ENCODE measurements at places on chromosomes 7 and 10.

DNA sequence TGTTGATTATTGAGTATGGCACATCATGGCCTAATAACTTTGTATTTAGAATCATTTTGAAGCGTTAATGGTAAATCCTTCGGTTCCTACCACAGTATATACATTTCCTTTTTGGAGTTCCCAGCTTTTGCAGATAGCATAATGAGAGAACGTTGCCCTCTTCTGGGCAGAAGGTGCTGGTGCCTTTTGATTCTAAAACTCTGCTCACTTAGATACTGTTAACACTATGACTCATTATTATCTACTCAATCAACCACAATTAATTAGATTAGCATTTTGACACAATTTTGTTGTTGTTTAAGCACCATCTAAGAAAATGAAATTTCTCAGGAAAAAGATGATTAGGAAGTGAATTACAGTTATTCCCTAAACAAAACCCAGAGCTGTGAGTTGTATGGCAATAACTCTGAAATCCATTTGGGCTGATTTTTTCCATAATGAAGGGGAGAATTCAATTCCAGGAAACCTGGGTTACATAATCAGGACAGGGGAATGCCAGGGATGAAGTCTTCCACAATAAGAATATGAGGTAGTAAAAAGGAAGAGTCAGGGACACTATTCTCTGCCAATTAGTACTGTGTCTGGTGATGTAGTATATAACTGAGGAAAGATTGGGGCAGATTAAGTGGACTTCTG is 11.5 kb upstream of the DLD start:
- no peak for DNase-seq

GRCh38 chr7:128137181-128137580 is 103.9 kb upstream of the LEP start:
- DNase-seq = no peak

DNA sequence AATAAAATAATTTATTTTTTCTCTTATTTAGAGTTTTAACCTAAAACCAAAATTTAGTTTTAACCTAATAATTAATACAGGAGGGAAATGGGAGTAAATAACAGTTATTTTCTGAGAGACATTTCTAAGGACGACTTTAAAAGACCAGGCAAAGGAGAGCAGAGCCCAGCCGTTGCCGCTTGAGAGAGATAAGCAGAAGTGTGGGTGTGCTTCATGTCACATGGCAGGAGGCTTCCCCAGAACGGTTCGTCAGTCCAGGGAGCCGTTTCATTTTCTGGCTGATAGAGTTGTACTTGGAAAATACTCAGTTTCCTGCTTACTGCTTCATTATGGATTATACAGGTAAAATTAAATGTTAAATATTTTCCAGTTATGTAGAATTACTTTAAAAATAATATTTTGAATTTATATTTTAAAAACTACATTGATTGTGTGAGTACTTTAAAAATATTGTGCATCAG is 61.4 kb downstream of the ST7 start:
- no peak for DNase-seq

- no peak for DNase-seq
Measured at GRCh38 chr7:95530881-95531280, 45.1 kb downstream of the ASB4 start.

DNA sequence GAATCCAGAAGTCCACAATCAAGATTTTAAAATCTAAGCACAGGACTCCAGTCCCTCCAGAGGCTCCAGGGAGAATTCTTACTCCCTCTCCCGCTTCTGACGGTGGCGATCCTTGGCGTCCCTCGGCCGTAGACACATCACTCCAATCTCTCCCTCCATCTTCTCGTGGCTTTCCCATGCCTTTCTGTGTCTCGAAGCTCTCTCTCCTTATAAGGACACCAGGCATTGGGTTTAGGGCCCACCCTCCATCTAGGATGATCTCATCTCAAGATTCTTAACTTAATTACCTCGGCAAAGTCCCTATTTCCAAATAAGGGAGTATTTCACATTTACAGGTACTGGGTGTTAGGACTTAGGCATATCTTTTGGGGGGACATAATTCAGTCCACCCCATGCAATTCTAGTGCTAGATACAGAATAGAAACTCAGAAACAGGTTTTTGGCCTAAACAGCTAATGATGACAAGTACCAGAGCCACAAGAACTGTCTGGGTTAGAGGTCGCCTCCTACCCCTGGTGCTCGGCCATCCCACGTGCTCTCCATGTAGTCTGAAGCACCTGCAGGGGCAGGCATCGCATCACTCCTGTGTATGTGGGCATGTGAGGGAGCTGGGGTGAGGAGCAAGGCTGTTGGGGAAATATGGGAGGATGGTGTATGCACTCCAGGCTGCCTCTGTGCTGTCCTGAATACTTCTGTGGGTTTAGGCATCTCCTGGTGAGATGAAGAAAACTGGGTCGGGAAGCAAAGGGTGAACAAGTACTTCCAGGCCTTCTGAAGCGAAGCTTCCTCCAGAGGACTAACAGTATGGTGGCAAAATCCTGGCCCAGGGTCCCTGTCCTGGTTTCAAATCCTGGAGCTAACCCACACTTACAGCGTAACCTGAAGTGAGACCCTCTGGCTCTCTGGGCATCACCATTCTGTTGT is 298.3 kb upstream of the ZMIZ1 start:
- DNase-seq = no peak

DNA sequence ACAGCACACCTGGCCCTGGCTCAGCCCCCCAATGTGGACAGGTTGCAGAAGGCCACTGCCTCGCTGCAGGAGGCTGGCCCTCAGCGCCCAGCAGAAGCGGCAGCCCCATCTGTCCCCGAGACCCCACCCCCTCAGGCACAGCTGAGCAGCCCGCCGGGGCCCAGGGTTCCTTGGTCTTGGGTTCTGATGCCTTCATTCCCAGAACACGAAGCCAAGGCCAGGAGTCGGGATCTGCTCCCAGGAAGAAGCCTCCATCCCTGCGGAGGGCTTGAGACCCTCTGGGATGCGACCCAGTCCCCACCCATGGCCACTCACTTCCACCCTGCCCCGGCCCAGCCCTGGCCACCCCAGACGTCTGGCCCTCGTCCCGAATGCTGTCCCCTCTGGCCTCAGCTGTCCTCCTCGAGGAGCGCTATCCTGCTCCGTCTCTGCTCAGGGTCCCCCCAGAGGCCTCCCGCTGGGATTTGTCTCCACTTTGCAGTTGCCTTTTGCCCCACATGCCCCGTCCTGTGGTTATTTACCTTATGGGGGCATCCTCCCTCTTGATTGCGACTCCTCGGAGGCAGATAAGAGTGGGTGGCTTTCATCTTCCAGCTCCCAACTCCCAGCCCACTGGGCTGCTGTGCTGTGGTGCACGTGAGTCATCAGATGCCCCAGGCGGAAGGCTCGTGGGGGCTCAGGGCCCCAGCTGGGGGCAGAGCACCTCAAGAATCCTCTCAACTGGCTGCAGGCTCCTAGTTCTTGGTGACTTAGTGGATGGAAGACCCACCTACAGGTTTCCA is 97.5 kb downstream of the MKI67 start:
- DNase-seq = peak; percentile 8

- DNase-seq = no peak
Measured at GRCh38 chr10:25455980-25456567, 281.3 kb downstream of the GPR158 start.

- no peak for DNase-seq
Measured at GRCh38 chr7:55288070-55288824, 76.9 kb upstream of the LANCL2 start.

GRCh38 chr7:41584746-41585145 is 118.1 kb downstream of the INHBA start:
- no peak for DNase-seq

DNA sequence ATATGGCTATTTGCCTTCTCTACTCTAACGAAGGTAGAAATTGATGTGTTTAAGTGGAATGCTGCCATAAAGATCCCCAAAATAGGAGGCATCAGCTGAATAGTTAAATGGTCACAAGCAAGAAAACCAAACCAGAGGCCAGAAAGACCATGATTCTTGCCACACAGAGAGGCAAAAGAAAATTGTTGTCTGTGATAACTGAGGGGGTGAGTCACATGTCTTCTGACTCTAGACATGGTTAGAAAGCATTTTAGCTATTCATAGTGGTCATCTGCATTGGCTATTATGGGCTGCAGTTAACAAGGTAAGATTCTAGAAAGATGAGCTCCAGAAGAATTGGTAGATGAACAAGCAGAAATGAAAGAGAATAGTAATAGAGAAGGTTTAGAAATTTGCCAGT is 361.4 kb upstream of the NPSR1 start:
- DNase-seq = no peak

DNA sequence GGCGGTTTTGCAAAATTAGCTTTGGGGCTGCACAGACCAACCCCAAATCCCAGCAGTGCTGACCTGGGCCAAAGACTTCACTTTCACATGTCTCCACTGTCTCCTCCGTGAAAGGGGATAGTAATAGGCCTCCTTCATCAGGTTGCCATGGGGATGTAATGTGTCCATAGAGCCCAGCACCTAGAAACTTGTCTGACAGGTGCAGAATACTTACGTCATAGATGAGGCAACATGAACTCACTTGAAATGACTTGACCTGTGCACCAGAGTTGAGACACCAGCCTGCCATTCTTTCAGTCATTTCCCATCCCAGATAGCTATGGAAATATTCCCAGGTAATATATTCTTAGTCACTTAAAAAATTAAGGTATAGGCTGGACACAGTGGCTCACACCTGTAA is 94.2 kb downstream of the INSYN2A start:
- DNase-seq = no peak

GRCh38 chr7:28792858-28793257 is 165.3 kb downstream of the TRIL start:
- DNase-seq = no peak

- DNase-seq = no peak
Measured at GRCh38 chr7:146176860-146177259, 60.3 kb downstream of the CNTNAP2 start.

DNA sequence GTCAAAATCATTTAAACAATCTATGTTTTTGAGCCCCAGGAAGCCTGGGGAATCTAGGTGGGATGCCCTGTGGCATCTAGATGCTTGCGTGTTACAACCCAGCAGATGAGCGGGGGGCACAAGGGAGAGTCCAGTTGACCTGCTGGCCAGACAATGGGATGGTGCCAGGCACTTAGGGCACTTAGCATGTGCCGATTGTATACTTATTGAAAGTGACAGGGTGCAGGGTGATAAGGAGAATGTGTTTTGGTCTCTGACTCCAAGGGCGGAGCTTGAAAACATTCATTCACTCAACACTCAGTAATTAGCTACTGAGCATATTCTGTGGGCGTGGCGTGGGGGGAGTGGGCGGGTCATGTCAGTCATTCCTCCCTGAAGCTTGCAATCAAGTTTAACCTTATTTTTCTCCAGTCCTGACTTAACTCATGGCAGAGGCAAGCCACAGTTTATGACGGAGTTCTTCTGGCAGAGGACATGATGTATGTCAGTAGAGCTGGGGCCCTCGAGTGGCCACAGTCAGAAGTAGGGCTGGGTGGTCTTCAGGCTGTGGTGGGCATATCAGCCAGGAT is 115.1 kb downstream of the PRKCQ start:
- no peak for DNase-seq

- no peak for DNase-seq
Measured at GRCh38 chr10:75304741-75305390, 69.1 kb upstream of the COMTD1 start.

GRCh38 chr10:112716076-112716475 is 234.0 kb upstream of the TCF7L2 start:
- DNase-seq = no peak

- DNase-seq = no peak
Measured at GRCh38 chr7:30557245-30557644, 37.4 kb upstream of the GARS1 start.

DNA sequence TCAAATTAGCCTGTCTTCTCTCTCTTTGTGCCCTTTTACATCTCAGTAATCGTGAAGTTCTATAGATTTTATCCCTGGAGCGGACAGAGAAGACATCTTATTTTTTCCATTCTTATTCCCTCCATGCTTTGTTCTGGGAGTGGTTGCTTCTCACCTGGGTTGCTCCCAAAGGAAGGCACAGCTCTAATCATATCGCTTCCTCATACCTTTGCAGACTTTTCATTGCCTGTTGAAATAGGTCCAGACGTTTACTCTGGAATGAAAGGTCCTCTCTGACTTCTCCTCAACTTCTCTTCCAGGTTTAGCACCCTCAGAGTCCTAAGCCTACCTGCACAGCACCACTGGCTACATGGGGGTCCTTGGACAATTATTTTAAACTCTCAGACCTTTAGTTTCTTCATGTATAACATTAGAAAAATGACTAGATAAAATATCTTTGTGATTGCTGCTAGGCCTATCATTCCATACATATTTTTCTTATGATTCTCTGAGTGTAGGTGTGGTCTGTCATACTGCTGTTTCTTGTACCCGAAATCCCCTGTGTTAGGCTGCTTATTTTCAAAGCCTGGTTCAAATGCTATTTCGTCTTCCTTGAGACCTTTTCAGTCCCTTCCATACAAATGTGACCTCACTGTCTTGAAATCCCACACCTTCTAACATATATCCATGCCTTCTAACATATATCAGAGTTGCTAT is 418.1 kb downstream of the GFRA1 start:
- no peak for DNase-seq

- no peak for DNase-seq
Measured at GRCh38 chr7:151661587-151661986, 141.9 kb upstream of the RHEB start.

- no peak for DNase-seq
Measured at GRCh38 chr7:131111081-131111576, 216.5 kb upstream of the MKLN1 start.

DNA sequence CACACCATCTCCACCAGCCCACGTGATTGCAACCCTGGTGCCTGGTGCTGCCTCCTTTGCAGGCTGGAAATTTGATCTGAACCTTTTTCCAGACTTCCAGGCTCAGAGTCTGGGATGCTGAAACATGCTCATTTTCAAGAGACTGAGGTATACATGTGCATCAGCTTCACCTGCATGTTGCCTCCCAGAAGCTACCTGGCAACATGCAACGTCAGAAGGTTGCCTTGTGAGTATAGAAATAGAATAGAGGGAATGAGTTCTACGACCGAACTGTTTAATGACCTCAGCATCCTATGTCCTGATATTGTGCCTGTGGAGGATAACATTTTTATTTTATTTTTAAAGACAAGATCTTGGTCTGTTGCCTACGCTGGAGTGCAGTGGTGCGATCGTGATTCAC is 1.9 kb upstream of the ZNF212 start:
- DNase-seq = no peak

DNA sequence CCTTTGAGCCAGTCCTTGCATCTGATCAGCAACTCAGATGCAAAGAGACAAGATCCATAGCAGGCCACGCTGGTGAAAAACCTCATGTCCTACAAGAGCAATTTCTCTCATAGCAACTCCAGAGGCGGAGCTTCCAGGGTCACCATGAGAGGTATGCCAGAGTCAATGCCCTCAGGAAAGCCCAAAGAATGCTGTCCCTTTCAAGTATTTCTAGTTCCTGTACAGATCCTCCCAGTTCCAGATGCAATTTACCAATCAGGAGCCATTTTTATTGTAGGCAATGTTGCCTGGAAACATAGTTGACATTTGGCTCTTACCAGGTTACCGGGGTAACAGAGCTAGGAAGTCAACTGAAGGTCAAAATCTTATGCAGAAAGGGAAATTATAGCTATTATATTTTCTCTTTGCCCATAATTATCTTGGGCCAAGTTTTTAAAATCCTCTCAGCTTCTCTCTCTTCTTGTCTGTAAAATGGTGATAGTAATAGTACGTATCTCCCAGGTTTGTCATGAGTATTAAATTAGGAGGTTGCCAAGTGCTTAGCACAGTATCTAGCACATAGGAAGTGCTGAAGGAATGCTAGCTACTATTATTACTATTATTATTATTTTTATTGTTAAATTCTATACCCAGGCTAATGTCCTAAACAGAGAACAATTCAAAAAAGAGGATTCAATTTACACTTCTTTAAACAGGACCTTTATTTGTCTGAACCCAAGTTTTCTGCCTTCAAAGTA is 46.3 kb upstream of the TM9SF3 start:
- no peak for DNase-seq

GRCh38 chr10:76309070-76309469 is 877.6 kb downstream of the LRMDA start:
- no peak for DNase-seq
